ENCODE measurements at places on chromosomes 11 and 22. TPM values are rescaled to one million over a fixed set of nuclear protein-coding genes. Genes with fewer than 3 reads are reported as not detected.

The ISX gene
- total RNA-seq = not detected

DNA sequence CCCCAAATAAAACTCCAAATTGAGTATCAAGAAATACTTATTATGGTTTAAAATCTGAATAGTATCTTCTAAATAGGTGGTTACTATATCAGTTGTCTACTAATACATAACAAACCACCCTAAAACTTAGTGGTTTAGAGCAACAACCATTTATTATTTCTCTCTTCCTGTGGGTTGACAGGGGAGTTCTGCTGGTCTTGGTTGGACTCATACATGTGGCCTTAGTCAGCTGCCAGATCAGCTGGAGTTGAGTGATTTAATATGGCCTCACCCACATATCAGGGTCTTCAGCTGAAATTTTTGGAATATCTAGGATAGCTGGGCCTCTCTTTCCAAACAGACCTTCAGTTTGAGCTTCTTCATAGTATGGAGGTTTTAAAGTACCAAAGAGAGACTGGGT lies 34.5 kb downstream of the C11orf65 start:
- H3K4me3 ChIP-seq = no peak overlapping the region
- no peaks in the 10 kb centered on the region for H3K27me3 ChIP-seq
- H3K4me1 ChIP-seq = no peaks in the 10 kb centered on the region
- no peaks in the 10 kb centered on the region for H3K36me3 ChIP-seq
- no peak overlapping the region for H3K27ac ChIP-seq
- no peak for DNase-seq

The TRIM68 gene
- 15.2 TPM for total RNA-seq

- no peak overlapping the region for H3K4me3 ChIP-seq
- H3K36me3 ChIP-seq = no peaks in the 10 kb centered on the region
- no peak for DNase-seq
- no peak overlapping the region for H3K27ac ChIP-seq
- no peaks in the 10 kb centered on the region for H3K4me1 ChIP-seq
Observed at GRCh38 chr11:132944569-132944944, 587.7 kb downstream of the OPCML start.

DNA sequence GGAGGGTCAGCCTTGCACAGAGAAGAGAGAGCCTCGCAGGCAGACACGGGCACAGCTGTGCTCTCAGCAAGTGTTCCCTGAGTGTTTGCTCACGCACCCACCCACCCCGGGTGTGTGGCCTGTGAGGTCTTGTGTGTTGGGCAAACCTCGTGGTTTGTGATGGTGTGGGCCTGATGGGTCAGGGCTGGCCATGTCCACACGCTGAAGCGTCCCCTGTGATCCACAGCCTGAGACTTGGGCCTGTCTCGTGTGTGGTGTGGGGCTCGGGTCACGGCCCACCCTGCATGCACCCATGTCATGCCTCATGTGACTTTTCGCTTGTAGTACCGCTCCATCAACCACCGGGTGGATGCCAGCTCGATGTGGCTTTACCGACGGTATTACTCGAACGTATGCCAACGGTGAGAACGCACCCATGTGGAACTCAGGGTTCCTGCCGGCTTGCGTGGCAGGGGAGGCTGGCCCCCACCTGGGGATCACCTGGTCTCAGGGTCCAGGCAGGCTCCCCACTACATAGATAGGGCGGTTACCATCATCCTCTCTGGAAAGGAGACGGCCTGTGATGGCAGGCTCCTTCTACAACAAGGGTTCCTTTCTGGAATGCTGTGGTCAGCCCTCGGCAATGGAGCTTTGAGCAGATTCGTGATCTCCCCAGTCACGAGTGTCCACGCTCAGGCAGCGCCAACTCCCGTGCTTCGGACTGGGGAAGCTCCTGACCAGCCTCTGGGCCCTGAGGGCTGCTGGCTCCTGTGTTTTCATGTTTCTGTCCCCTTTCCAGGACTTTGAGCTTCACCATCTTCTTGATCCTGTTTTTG lies 5.9 kb downstream of the TPCN2 start:
- no peaks in the 10 kb centered on the region for H3K36me3 ChIP-seq
- H3K27ac ChIP-seq = no peak overlapping the region
- DNase-seq = no peak
- H3K4me1 ChIP-seq = peaks cover 23% of the 10 kb centered on the region

The KRTAP5-1 gene
- total RNA-seq = not detected

GRCh38 chr22:34973926-34974325 lies 92.0 kb upstream of the ISX start:
- no peak overlapping the region for H3K27ac ChIP-seq
- H3K36me3 ChIP-seq = no peaks in the 10 kb centered on the region

The MEN1 gene
- 18.8 TPM for total RNA-seq

DNA sequence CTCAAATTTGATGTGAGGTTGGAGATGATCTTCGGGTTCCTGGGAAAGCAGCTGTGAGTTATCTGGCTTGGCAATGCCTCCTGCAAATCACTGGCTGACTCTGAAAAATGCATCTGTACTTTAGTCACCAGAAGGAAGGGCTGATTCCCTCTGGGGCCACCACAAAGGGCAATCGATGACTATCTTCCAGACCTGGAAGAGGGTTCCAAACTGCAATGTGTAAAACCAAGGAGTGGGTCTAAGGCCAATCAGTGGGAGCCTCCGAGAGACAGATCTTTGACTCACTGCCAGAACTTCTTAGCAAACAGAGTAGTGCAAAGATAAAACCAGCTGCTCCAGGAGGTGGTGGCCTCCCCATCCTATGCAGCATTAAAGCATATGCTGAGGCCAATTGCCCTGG lies 29.1 kb upstream of the PAK1 start:
- H3K27me3 ChIP-seq = no peaks in the 10 kb centered on the region
- H3K4me1 ChIP-seq = no peaks in the 10 kb centered on the region
- no peak overlapping the region for H3K4me3 ChIP-seq
- no peak overlapping the region for H3K27ac ChIP-seq
- DNase-seq = no peak

DNA sequence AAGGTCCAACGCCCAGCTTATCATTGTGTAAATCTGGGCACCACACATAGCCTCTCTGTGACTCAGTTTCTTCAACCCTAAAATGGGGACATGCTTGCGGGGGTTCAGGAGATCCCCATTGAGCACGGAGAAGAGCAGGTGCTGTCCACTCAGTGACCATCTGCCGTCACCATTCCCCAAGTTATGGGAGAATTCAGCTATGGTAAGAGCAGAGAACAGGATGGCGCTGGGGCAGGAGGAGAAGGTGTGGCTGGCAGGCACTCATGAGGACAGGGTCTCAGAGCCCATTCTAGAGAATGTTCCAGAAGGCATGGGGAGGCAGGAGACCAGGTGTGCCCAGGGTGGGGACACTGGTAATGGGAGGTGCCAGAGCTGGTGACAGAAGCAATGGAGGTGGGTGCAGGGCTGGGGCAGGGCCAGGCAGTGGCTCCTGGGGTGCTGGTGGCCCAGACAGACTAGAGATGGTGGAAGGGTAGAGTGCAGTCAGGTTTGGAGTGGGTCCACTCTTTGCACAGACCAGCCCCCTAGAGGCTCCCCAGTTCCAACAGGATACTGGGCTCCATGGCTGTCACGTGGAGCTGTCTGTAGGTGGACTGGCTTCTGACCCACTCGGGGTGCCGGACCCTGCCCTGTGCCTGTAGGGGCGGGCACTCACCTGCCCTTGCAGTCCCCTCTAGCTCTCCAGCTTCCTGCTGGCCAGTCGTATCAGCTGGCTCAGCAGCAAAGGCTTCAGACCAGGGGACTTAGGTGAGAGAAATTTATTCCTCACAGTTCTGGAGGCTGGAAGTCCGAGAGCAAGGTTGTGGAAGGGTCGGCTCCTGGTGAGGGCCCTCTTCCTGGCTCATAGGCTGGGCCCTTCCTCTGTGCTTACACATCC lies 84.7 kb downstream of the CDKN1C start:
- no peak overlapping the region for H3K27ac ChIP-seq
- peak; percentile 9 for DNase-seq
- H3K4me3 ChIP-seq = no peak overlapping the region
- peaks cover under 1% of the 10 kb centered on the region for H3K4me1 ChIP-seq
- no peaks in the 10 kb centered on the region for H3K36me3 ChIP-seq
- H3K27me3 ChIP-seq = no peaks in the 10 kb centered on the region

The GGTLC2 gene
- total RNA-seq = not detected

GRCh38 chr22:20094197-20094807 lies 14.3 kb downstream of the DGCR8 start:
- no peaks in the 10 kb centered on the region for H3K4me1 ChIP-seq
- no peaks in the 10 kb centered on the region for H3K27me3 ChIP-seq
- no peak for DNase-seq

DNA sequence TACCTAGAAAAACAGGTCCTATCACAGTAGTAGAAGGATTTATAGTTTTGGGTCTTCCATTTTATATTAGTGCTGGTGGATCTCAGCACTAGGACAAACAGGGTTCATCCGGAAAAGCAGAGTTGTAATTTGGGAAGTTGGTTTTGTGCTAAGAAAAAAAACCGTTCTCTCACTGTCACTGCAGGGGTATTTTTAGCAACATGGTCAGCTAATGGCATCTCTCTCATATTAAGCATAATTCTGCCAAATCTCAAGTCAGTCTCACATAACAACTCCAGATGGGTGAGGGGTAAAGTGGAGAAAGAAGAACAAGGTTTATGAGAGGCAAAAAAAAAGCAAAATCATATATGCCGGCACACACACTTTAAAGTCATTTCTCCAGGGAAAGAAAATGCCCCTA lies 51.6 kb upstream of the GDPD4 start:
- DNase-seq = no peak
- H3K4me1 ChIP-seq = no peaks in the 10 kb centered on the region
- H3K27ac ChIP-seq = no peak overlapping the region
- H3K27me3 ChIP-seq = no peaks in the 10 kb centered on the region
- H3K4me3 ChIP-seq = no peak overlapping the region

DNA sequence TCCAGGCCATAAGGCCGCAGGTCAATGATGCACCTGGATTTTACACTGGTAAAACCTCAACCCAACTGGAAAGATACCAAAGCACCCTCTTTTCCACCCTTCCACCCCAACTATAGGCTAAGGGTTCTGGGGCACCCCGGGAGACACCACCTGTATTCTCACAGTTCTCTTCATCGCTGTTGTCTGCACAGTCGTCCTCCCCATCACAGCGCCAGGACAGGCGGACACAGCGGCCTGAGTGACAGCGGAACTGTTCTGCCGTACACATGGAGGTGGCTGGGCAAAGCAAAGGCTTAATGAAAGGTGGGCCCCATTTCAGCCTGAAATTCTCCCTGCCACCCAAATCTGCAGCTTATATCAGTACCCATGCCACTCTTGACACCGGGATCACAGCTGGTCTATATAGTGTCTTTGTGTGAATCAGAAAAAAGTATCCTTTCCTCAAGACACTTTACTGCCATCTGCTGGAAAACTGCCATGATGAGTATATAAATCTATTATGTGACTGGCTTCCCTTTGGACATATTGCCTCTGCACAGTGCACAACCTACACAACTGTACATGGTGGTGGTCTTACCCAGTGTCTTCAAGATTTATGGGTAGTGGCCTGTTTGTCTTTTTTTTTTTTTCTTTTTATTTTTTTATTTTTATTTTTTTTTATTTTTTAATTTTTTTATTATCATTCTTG lies 21.5 kb downstream of the LRP4 start:
- no peaks in the 10 kb centered on the region for H3K27me3 ChIP-seq
- DNase-seq = no peak
- H3K4me3 ChIP-seq = no peak overlapping the region
- H3K36me3 ChIP-seq = peaks cover 5% of the 10 kb centered on the region

GRCh38 chr11:77198440-77198849 lies 70.4 kb downstream of the MYO7A start:
- H3K27ac ChIP-seq = no peak overlapping the region
- no peaks in the 10 kb centered on the region for H3K36me3 ChIP-seq
- no peaks in the 10 kb centered on the region for H3K4me1 ChIP-seq
- peak; percentile 11 for DNase-seq

DNA sequence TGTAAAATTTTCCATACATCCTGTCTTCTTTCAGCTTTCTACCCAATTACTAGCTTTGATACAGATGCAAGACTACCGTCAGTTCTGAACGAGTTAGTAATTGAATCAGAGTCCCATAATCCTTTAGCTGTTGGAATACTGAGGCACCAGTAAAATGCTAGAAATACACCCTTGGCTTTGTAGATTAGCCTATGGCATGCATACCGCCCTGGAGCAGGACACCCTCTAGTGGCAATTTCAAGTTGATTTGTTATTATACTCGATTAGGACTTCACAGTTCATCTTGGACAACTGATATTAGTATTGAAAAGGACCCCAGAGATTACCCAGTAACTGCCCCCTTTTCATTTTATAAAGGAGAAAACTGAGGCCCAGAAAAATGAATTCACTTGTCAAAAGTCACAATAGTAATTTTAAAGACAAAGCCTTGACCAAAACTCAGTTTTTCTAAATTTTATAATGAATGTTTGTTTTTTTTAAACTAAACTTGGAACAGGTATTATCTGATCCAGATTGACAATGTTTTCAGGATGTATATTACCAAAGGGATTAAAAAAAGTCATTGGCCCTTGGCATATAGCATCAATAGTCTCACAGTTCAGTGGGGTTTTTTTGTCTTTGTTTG lies 72.6 kb downstream of the HIPK3 start:
- no peak overlapping the region for H3K27ac ChIP-seq
- DNase-seq = peak; percentile 56
- H3K4me1 ChIP-seq = peaks cover 16% of the 10 kb centered on the region

- no peaks in the 10 kb centered on the region for H3K4me1 ChIP-seq
- H3K27ac ChIP-seq = no peak overlapping the region
- no peaks in the 10 kb centered on the region for H3K36me3 ChIP-seq
- DNase-seq = no peak
- H3K4me3 ChIP-seq = no peak overlapping the region
Observed at GRCh38 chr11:134853992-134854991, 442.2 kb upstream of the B3GAT1 start.

- no peak overlapping the region for H3K4me3 ChIP-seq
- H3K4me1 ChIP-seq = peaks cover 77% of the 10 kb centered on the region
- no peaks in the 10 kb centered on the region for H3K27me3 ChIP-seq
- no peak overlapping the region for H3K27ac ChIP-seq
- no peak for DNase-seq
Observed at GRCh38 chr11:27447288-27448183, 25.1 kb downstream of the LGR4 start.

- no peak for DNase-seq
- H3K27ac ChIP-seq = no peak overlapping the region
- H3K4me3 ChIP-seq = no peak overlapping the region
Observed at GRCh38 chr22:34567367-34567766, 498.6 kb upstream of the ISX start.

The PTGDR2 gene
- 0.52 TPM for total RNA-seq

The OR4C5 gene
- total RNA-seq = not detected

The TSSK2 gene
- total RNA-seq = not detected

The GDPD4 gene
- total RNA-seq = not detected

GRCh38 chr22:22842085-22842484 lies 45.5 kb upstream of the IGLL5 start:
- H3K27me3 ChIP-seq = no peaks in the 10 kb centered on the region
- H3K4me3 ChIP-seq = no peak overlapping the region
- no peak overlapping the region for H3K27ac ChIP-seq
- DNase-seq = no peak

The NAALADL1 gene
- total RNA-seq = 11.5 TPM

- no peaks in the 10 kb centered on the region for H3K36me3 ChIP-seq
- peak within 1 kb of the TSS; percentile 64 for H3K27ac ChIP-seq
- DNase-seq = peak; percentile 72
Observed at GRCh38 chr11:63813035-63813562, at the start of gene SPINDOC. TSS of gene SPINDOC (plus strand) at chr11:63813456. CDS start at chr11:63813687, 231 bp downstream.

- no peaks in the 10 kb centered on the region for H3K36me3 ChIP-seq
- DNase-seq = no peak
- H3K27me3 ChIP-seq = no peaks in the 10 kb centered on the region
- H3K27ac ChIP-seq = no peak overlapping the region
- no peaks in the 10 kb centered on the region for H3K4me1 ChIP-seq
Observed at GRCh38 chr11:7787239-7787638, 9.5 kb downstream of the OR5P2 start.

The DDI1 gene
- not detected for total RNA-seq

The TIGD3 gene
- not detected for total RNA-seq

Data from body of pancreas (tissue), 4 donors.